SJSA1 (cell line): ENCODE measurements at places on chromosomes 16 and 17.

DNA sequence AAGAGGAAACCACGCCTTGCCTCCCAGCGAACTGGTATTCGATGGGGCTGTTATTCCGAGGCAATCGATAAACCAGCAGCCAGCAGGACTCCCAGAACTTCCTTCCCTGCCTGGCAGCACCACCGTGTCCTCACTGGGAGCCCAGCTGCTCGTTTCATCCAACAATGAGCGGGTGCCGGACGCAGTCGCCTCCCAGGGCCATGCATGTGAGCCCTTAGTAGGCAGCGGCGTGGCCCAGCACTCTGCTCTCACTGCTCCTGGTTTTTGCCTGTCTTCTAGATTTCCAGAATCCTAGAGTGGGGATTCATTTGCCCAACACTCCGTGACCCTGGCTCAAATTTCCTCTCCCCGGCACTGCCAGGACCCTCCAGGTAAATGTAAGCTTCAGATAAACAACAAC, 29.1 kb upstream of the RASD1 start:
- no peak overlapping the region for H3K4me3 ChIP-seq
- no peaks in the 10 kb centered on the region for H3K36me3 ChIP-seq
- H3K27me3 ChIP-seq: no peaks in the 10 kb centered on the region
- H3K4me1 ChIP-seq: peaks cover 8% of the 10 kb centered on the region; the same call in 1 of the 2 replicates
- no peak for DNase-seq
- H3K27ac ChIP-seq: no peak overlapping the region

DNA sequence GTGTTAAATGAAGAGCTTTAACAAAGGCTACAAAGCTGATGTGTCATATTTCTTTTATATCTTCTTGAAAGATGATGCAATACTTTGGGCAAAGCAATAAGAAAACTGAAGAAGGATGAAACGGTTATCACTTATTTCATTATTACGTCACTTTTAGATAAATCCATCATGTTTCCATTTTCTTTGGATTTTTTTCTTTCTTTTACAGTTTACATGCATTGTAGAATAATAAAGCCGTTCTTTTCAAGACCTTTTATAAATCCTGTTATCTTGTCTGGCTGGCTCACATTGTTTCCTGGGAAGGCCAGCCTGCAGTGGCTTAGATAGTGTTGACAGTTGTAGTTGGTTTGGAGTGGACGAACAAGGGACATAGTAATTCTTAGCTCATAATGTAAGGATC, 28.9 kb downstream of the TANC2 start:
- H3K4me1 ChIP-seq: no peaks in the 10 kb centered on the region
- no peak overlapping the region for H3K4me3 ChIP-seq
- H3K27me3 ChIP-seq: no peaks in the 10 kb centered on the region
- no peaks in the 10 kb centered on the region for H3K36me3 ChIP-seq

GRCh38 chr16:56424404-56424764, 961 bp downstream of the AMFR start:
- peak overlapping the region; percentile 99 for H3K4me3 ChIP-seq
- no peak overlapping the region for H3K27ac ChIP-seq
- H3K36me3 ChIP-seq: peaks cover 4% of the 10 kb centered on the region
- H3K4me1 ChIP-seq: peaks cover 10% of the 10 kb centered on the region
- DNase-seq: no peak

GRCh38 chr17:39082482-39082881, 69.0 kb downstream of the PLXDC1 start:
- H3K27me3 ChIP-seq: peaks cover 6% of the 10 kb centered on the region; the same call in 1 of the 2 replicates
- no peak overlapping the region for H3K4me3 ChIP-seq
- no peaks in the 10 kb centered on the region for H3K4me1 ChIP-seq
- H3K27ac ChIP-seq: no peak overlapping the region
- no peak for DNase-seq

- no peaks in the 10 kb centered on the region for H3K27me3 ChIP-seq
- H3K36me3 ChIP-seq: no peaks in the 10 kb centered on the region
- DNase-seq: peak; percentile 28
- H3K4me1 ChIP-seq: no peaks in the 10 kb centered on the region
Observed at GRCh38 chr17:35969558-35970380, 11.5 kb downstream of the CCL16 start.

GRCh38 chr16:30131869-30132475, 9.0 kb upstream of the MAPK3 start:
- no peak overlapping the region for H3K27ac ChIP-seq
- no peaks in the 10 kb centered on the region for H3K36me3 ChIP-seq
- H3K4me3 ChIP-seq: no peak overlapping the region
- H3K4me1 ChIP-seq: no peaks in the 10 kb centered on the region
- DNase-seq: no peak

GRCh38 chr16:12255919-12256665, 279.6 kb downstream of the SNX29 start:
- H3K4me3 ChIP-seq: no peak overlapping the region
- no peaks in the 10 kb centered on the region for H3K4me1 ChIP-seq
- H3K36me3 ChIP-seq: no peaks in the 10 kb centered on the region
- no peak for DNase-seq
- H3K27ac ChIP-seq: no peak overlapping the region
